ENCODE measurements at places on chromosomes 13 and 19.

GRCh38 chr13:110154410-110154933 is 152.5 kb downstream of the COL4A1 start:
- no peak for DNase-seq

DNA sequence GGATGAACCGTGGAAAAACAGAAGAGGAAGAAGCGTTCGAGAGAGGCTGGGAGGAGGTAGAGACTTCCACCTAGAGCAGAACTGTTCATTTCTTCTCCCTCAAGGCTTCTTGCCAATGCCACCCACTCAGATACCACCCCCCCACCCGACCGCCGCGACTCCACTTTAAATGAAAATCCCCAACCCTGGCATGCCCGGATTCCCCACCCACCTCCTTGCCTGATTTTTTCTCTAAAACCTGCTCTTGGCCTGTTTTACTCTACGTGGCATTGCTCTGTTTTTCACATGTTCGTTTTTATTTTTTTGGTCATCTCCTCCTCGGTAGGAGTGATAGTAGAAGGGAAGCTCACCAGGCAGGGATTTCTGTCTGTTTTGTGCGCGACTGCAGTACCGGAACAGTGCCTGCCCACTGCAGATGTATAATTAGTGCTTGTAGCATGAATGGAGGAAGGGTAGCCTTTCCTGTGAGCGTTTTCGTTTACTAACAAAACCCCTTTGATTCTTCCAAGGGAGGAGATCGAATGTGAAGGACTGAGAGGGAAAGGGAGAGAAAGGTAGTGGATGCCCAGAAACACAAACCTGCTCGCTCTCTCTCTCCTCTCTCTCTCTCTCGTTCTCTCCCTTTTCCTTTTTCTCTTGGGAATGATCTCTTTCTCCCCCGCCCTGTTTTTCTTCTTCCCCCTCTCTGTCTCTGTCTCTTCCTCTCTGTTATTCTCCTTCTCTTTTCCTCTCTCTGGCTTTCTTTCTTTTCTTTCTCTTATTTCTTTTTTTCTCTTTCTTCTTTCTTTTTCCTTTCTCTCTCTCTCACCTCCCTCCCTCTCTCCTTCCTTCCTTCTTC is 2.2 kb downstream of the CD70 start:
- DNase-seq, result no peak

GRCh38 chr19:5006821-5007220 is 37.9 kb downstream of the KDM4B start:
- DNase-seq, result no peak

DNA sequence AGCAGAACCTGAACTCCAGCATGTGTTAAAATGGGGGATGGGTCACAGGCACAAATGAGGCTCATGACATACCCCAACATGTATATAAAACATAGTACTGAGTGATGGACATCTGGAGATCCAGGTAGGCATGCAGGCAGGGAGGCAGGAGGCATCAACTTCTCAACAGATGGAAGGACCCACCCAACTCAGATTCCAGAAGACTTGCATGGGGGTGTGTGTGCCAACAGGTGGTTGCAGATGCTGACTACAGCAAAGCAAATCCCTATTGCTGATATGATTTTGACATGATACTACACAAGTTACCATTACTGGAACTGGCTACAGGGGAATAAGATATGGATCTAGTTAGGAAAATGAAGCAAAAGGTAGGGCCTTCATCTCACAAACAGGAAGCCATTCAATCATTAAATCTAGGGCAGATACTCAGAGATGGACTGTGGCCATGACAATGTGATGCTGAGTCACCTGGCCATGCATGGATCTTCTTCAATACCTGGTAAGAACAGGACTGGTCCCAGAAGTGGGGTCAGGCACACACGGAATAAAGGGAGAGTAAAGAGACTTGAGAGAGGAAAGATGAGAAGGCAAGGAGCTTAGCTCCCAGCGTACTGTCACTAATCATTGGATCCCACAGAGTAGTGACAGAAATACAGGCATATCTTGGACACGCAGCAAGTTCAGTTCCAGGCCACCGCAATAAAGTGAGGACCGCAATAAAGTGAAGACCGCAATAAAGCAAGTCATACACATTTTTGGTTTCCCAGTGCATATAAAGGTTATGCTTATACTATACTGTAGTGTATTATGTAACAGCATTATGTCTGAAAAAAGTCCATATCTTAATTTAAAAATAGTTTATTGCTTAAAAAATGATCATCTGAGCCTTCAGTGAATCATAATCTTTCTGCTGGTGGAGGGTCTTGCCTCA is 91.3 kb downstream of the USP12 start:
- DNase-seq, result no peak

GRCh38 chr19:46842791-46843190 is 7.9 kb downstream of the AP2S1 start:
- DNase-seq, result no peak

DNA sequence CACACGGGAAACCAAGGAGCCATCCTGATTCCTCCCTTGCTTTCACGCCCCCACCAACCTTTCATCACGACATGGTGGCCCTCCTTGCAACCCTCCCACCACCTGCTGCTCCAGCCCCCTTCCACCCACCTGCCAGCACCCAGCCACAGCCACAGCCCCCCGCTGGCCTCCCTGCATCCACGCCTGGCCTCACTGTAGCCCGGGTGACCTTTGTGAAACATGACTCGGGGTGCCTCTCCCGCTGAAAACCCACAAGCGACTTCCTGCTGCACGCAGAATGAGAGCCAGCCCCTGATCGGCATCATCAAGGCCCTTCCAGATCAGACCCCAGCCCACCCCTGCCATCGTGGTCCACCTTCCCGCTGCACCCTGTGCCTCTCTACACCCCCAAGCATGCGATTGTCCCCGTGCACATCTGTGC is 14.9 kb downstream of the POP4 start:
- no peak for DNase-seq

DNA sequence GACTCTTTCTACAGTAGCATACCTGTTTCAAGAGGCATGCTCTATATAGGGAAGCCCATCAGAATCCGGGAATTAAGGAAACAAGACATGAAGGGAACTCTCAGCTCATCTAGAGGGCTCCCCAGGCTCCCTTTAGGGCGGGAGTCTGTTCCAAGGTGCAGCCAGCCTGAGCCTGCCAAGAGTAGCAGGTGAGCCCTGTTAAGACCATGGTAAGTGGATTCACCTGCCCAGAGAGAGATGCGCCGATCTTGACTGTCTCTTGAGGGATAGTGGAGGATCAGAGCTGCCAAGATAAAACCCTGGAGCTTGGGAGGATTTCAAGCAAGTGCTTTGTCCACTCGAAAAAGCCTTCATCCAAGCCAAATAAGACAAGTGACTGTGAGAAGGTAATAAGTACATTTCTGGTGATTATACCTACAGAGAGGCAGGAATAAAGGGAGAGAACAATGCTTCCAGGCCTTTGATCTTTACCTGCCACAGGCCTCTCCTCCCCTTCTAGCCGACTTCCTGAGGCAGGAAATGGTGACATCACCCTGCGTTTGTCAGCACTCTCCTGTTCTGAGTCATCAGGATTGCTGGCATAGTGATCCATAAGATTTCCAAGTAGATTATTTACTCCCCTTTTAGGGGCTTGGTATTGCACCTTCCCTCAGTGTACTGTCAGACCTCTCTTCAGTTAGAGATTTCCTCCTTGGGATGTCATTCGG is 31.5 kb downstream of the KLF5 start:
- DNase-seq, result peak; percentile 93

DNA sequence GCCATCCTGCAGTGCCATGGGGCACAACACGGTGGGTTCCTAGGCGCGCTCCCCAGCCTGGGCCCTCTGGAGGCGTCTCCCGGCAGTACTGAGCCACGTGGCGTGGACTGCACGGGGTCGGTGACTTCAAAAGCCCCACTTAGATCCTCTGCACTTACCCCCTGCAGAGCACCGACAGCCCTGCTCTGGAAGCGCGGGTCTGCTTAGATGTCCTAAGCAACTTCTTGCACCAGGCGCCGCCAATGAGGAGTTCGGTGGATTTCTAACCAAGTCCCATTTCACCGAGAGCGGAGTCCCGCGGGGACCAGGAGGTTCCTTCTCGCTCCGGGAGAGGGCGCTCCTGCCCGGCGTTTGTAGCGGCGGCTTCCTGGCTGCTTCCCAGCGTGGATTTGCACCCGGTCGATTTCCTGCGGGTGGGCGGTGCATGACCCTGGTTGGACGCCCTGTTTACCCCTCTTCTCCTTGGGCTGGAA is 25.2 kb upstream of the ZNF845 start:
- DNase-seq, result no peak

DNA sequence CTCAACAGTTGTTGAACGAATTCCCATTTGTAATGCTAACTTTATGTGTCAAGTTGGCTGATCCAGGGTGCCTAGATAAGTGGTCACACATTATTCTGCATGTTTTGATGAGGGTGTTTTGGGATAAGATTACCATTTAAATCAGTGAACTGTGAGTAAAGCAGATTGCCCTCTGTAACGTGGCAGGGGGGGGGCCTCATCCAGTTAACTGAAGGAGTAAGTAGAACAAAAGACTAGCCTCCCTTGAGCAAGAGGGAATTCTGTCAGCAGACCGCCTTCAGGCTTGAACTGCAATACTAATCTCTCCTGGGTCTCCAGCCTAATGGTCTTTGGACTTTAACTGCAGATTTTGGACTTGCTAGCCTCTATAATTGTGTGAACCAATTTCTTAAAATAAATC is 4.2 kb upstream of the TEX30 start:
- DNase-seq, result no peak

- DNase-seq, result no peak
Observed at GRCh38 chr19:41969772-41970458, 10.8 kb upstream of the RABAC1 start.

DNA sequence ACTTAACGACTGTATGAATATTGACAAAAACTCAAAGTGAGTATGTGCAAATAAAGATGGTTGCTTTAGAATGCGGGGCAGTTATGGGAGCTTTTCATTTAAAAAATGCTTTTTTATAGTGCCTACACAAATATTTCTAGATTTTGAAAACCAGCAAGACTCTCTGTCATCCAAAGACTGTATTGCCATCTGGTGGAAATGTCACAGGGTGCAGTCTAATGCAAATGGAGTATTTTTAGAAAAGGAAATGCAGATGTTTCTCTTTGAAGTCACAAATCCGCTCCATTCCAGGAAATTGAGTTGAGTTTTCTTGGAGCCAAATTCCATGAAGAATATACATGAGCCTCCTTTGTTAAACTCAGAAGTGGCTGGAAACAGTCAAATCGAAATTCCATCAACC is 2.3 kb upstream of the C1QTNF9B start:
- peak; percentile 23 for DNase-seq

GRCh38 chr19:1884719-1885334 is 469 bp downstream of the ABHD17A start:
- no peak for DNase-seq

DNA sequence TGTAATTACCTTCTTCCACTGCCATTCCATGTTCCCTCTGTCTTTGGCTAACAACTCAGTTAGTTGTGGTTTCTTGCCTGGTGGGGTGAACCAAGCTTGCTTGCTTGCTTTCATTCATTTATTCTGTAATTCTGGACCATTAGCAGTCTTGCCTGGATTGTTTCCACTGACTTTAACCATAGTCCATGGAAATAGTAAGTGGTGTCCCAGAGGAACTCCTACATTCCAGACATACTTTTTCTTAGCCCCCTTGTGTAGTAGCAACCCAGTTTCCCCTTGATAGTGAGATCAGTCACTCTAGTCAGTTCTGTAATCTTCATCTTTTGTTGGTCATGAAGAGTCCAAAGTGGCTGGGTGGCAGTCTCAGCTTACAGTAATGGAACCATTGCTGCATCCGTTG is 23.2 kb downstream of the PDS5B start:
- DNase-seq, result peak; percentile 31

DNA sequence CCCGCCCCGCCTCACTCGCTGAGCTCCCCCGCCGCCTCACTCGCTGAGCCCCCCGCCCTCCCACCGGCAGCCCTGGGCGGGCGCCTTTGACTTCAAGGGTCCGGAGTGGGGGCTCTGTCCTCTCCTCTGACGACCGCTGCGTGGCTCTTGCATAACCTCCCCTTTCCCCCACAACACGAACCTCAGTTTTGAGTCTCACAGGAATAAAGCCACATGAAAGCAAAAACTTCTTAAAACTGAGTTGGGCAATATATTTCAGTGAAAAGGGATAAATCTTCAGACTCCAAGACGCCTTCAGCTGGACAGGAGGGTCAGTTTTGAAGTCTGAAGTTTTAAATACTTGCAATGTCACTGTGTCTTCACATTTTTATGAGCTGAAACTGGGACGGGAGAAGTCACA is 70.6 kb upstream of the C13orf46 start:
- DNase-seq, result peak; percentile 56

DNA sequence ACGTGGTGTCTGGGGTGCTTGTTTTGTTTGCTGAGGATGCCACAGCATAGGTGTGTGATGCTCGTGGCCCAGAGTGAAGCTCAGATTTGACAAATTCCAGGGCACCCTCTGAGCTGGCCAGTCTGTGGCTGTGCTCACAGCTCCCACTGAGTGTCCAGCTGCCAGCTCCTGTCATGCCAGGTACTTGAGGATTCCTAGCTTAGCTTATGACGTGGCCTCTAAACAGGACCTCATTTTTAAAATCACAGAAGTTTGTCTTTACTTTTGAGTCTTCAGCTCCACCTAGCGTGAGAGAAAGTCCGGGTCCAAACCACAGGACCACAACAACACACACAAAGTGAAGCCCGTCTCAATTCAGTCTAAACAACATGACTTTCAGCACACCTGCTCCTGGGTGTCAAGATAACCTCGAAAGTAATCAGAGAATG is 117.3 kb downstream of the RAB20 start:
- peak; percentile 43 for DNase-seq

GRCh38 chr19:33167438-33167837 is 26.7 kb upstream of the LRP3 start:
- no peak for DNase-seq

GRCh38 chr13:95253033-95253432 is 48.2 kb downstream of the ABCC4 start:
- no peak for DNase-seq

- DNase-seq, result no peak
Observed at GRCh38 chr13:114142640-114143490, 10.4 kb upstream of the RASA3 start.

- no peak for DNase-seq
Observed at GRCh38 chr13:97120976-97121375, 101.2 kb upstream of the MBNL2 start.

GRCh38 chr13:60562096-60562780 is 165.2 kb downstream of the TDRD3 start:
- DNase-seq, result no peak

DNA sequence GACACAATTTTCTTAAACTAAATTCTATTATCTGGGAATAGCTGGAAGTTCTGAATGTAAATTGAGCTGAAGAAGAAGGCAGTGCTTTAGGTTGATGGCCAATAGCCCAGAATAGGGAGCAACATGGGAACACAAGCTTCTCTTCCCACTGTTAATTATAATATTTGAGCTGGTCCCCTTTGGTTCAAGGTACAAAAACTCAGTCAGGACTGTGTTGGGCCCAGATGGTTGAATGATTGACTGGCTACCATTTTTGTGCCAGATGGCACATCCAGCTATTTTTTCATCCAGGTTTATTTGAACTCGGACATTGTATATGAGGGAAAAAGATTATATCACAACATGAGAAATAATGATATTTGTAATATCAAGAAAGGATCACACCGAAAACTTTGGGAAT is 458.9 kb downstream of the SLITRK1 start:
- DNase-seq, result no peak

DNA sequence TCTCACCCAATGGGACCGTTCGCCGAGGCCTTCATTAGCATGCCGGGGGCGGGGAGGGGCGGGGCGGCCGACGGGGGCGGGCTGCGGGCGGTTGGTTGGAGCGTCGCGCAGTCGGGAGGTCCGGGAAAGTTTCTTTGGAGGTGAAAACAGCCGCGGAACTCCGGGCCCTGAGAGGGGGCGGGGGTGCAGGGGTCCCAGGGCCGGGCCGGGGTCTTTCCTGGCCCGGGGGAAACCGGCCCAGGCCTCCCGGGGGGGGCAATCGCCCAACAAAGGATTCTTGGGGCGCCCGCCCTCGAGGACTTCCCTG is at the start of gene HMG20B:
HMG20B (plus strand) TSS at position 90 of the 307 bp plus-strand sequence. CDS start 366 bp downstream, outside the sequence.
- DNase-seq, result no peak

Measured in astrocyte (in vitro differentiated cells and primary cell).